ENCODE measurements at places on chromosomes 5 and 9.

GRCh38 chr5:355379-355935 is 33.9 kb downstream of the AHRR start:
- no peak for DNase-seq

- DNase-seq, result no peak
These were observed 1.3 kb downstream of the ZER1 start for GRCh38 chr9:128770286-128771030.

GRCh38 chr9:125523681-125524080 is 183.3 kb downstream of the MAPKAP1 start:
- DNase-seq, result no peak

GRCh38 chr9:37986771-37987258 is 82.2 kb downstream of the SHB start:
- no peak for DNase-seq

GRCh38 chr9:132905726-132906125 is 27.0 kb downstream of the SPACA9 start:
- no peak for DNase-seq

- no peak for DNase-seq
These were observed 98.6 kb upstream of the TBCA start for GRCh38 chr5:77874691-77875090.

- DNase-seq, result peak; percentile 74
These were observed 55.8 kb downstream of the PDE8B start for GRCh38 chr5:77266291-77266690.

GRCh38 chr9:94644543-94644942 is 5.2 kb upstream of the FBP1 start:
- peak; percentile 51 for DNase-seq

GRCh38 chr5:42874621-42875198 is 63.0 kb upstream of the SELENOP start:
- DNase-seq, result no peak

- DNase-seq, result no peak
These were observed 36.9 kb upstream of the GPR21 start for GRCh38 chr9:122996586-122996985.

DNA sequence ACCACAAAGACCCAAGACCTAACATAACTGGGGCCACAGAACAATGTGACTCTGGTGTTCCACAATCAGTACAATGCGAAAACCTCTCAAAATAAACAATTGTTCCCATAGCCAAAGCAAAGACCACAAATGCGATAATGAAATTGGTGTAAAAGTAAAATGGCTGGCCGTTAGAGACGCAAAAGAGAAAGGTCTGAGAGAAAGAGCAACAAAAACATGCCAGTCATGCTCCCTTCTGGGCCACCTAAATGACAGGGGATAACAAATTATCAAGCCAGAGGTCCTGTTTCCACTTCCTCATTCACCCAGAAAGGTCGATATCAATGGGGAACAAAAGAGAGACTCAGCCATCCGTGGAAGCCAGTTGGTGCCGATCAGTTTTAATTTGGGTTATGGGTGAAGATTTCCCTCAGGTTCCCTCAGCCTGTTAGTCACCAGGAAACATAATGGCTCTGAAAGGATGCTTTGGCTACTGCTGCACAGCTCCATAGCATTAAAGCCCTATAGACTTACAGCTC is 9.2 kb upstream of the CFAP95 start:
- no peak for DNase-seq

- DNase-seq, result no peak
These were observed 744.8 kb downstream of the KCTD16 start for GRCh38 chr5:144915452-144915851.

DNA sequence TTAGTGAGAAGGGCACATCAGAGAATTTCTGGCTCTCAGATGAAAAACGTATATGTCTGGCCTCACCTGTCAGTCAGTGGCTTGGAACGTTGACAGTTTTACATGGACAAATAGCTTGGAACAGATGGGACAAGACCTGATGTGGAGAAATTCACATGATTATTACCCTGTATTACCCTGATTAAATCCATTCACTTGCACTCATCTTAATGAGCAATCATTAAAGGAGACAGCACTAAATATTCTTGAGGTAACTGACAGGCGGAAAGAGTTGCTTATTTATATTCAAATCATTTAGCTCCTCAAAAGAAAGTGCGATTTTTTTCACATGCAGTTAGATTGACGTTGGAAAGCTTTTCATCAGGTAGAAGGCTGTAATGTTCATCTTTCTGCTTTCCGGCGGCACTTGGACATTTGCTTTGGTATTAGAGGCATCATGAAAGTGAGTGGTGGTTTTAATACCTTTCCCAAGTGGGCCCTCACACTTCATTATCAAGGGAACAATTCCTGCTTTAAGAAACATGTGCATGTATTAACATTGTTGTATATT is 11.7 kb upstream of the TAS2R1 start:
- no peak for DNase-seq

DNA sequence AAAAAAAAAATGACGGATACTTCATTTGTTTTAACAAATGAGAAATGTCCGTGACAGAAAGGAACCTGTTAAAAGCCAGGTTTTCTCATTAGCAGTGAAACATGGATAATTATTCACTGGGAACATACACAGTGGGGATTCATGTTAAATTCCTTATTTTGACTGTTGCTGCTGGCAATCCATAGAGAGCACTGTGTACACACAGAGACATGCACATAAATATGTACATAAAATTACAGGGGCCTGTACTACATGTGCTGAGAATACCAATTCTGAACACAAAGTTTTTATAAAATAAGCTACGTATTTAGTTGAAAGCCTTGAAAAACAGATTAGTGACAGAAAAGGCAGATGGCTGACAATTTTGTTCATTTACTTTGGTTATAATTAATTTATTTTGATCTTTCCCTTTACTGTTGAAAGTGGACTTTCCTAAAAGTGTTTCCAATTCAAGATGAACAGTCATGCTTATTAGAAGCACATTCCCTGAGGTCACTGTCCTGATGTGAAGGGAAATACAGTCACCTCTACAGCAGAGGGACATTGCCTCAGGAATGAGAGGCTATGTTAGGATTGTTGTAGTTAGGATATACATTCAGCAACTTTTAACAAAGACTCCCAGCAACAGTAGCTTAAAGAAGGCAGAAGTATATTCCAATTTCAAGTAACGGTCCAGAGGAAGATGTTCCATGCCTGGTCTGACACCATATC is 166.7 kb downstream of the SAXO1 start:
- no peak for DNase-seq

- no peak for DNase-seq
These were observed 14.7 kb downstream of the SLC45A2 start for GRCh38 chr5:33969572-33970452.

GRCh38 chr9:87551772-87552217 is 54.1 kb downstream of the DAPK1 start:
- DNase-seq, result no peak

GRCh38 chr5:2038321-2039179 is 155.8 kb upstream of the IRX4 start:
- DNase-seq, result peak; percentile 51

GRCh38 chr5:109944461-109944860 is 254.7 kb downstream of the MAN2A1 start:
- DNase-seq, result no peak

- DNase-seq, result peak; percentile 81
These were observed 77.7 kb downstream of the ARSB start for GRCh38 chr5:78907255-78907891.

DNA sequence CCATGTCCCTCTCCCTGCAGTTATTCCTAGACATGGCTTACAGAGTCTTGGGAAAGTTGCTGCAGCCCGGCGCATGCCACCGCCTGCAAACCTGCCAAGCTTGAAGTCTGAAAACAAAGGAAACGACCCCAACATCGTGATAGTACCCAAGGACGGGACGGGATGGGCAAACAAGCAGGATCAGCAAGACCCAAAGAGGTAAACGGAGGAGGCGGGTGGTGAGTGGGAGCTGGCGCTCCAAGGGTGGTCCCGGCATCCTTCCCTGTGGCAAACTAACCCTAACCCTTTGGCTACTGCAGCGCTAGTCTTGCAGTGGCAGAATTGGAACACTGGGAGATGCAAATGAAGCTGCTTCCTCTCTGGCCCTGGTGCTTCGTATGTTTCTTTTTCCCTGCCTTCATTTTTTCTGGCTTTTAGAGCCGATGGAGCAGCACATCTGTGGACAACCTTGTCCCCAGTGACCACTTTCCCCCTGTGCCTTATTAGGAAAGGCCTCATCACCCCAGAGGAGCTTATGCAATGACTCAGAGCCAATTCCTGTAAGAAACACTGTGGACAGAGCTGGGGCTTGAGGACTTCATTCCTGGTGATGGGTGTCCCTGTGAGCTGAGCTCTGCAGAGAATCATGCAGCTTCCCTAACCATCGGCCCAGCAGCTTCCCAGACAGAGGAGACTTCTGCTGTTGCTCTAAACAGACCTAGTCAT is 38.9 kb downstream of the PRRC2B start:
- no peak for DNase-seq

- DNase-seq, result peak; percentile 48
These were observed 48.1 kb downstream of the EBF1 start for GRCh38 chr5:159051421-159052282.

- no peak for DNase-seq
These were observed 159.3 kb upstream of the PPP1R26 start for GRCh38 chr9:135320331-135320730.

- DNase-seq, result no peak
These were observed 93.9 kb downstream of the MAMDC2 start for GRCh38 chr9:70137577-70137976.

DNA sequence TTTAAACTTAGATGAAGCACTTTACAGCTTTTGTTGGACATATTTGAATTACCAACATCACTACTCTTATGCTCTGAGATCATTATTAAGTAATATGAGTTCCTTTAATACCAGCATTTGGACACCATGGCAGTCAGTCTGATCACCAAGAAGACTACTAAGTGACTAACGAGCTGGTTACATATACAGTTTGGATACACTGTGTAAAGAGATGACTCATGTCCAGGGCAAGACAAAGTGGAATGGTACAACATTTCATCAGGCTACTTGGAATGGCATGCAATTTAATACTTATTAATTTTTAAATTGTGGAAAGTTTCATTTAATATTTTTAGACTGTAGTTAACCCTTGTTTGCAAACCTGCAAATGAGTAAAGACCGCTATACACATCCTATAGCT is 237.4 kb upstream of the PRDM9 start:
- no peak for DNase-seq

- DNase-seq, result no peak
These were observed at the start of gene NPR3 for GRCh38 chr5:32710550-32711361. Gene NPR3 (plus strand): TSS chr5:32711321. CDS start chr5:32711777, 456 bp downstream.

GRCh38 chr5:176793736-176794135 is 16.6 kb upstream of the UNC5A start:
- no peak for DNase-seq

GRCh38 chr5:163360656-163361055 is 76.7 kb upstream of the CCNG1 start:
- DNase-seq, result peak; percentile 52

GRCh38 chr9:1513105-1513504 is 462.9 kb downstream of the DMRT2 start:
- DNase-seq, result no peak

DNA sequence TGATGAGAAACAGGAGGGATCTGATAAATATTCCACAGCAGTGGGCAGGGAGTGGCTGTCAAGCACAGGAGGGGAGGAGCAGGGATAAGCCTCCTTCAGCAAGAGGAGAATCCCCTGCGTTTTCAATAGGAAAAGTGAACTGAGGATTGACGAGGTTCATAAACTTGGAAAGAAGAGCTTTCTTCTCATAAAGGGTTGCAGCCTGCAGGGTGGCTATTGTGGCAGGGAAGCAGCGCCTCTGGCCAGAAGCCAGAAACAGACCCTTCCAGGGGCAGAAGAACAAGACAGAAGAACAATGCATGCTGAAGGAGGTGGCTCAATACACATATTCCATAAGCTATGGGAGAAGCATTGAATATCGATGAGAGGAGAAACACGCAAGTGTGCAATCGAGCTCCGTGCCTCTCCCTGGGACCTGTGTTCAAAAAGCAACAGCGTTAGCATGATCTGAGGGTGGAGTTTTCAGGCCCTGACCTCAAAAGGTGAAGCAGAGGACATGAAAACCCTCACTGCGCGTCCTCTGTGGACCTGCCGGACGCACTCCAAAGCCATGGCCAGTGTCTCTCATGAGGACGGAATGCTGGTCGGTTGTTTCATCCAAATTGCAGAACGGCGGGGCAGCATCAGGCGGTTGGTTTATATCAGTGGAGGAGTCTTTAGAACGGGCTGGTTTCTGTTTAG is 67.6 kb downstream of the ANKRD33B start:
- DNase-seq, result no peak

DNA sequence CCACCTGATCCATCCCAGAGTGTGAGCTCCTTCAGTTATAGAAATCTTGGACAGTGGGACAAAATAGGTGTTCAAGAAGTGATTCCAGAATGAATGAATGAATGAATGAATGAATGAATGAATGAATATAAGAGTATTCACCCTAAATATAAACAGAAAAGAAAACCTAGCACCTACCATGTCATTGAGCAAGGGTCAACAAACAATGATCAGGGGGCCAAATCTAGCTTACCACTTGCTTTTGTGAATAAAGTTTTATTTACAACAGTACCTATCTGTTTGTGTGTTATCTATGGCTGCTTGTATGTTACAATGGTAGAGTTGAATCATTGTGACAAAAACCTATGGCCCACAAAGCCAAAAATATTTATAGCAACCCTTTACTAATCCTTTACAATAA is 43.9 kb upstream of the CEP78 start:
- no peak for DNase-seq

DNA sequence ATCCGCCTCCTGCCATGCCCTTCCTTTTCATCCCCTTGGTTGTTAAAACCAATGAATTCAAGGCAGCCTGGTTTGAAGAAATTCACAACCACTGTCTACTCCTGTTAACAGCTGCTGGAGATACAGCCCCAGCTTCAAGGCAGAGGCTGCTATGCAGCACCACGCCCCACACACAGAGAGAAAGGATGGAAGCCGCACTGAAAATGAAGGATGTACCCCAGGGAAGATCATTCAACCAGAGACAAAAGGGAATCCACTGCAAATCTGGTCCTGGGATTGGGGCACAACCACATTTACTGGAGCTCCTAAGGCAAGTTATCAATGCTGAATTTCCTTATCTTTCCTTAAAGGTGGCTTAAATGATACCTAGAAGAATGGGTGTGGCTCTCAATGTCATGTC is 58.7 kb downstream of the DPYSL3 start:
- no peak for DNase-seq

DNA sequence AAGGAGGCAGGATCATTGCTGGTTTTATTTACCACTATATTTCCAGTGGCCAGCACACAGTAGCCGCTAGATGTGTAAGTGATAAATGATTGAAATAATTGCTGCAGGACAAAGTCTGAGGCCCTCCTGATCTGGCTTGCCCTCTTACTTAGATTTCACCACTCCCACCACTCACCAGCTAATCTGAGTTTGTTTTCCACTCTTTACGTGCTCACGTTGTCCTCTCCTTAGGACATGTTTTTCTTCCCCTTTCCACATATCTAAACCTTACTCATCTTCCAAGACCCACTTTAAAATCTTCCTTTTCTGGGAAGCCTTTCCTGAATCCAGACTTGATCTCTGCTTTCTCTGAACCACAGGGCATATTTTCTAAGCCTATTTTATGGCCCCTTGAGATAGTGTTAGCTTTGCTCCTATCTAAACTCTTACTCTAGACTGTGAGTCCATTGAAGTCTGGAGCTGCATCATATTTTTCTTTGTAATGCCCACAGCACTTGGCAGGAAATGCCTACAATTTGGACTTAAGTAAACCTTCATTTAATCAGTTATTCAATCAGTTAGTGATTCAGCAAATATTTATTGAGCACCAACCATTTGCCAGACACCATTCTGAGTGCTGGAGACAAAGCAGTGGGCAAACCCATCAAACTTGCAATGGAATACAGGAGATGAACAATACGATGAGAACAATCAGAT is 2.4 kb downstream of the TLR4 start:
- DNase-seq, result peak; percentile 55

Measured in inflammatory macrophage treated with lipopolysaccharide for 4 hours (primary cell).